ENCODE measurements at places on chromosomes 2 and 18.

GRCh38 chr2:161423421-161424393, 7.6 kb downstream of the TBR1 start:
- DNase-seq, result no peak

DNA sequence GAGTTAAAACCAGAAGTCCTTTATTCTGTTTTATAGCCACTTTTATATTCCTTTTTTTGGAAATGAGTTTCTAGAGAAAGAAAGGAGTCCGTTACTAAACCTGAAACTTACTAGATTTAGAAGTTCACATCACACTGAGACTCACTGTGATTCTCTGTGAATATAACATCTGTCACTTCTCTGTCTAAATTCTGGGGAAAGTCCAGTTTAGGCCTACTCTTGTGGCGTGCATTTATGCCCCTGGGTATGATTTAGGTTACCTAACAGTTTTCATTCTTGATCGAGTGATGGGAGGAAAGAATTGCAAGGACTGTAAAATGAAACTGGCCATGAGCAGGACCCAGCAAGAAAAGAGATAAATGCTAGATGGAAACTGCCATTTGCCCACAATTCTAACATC, 449.6 kb downstream of the SPAG16 start:
- DNase-seq, result no peak

DNA sequence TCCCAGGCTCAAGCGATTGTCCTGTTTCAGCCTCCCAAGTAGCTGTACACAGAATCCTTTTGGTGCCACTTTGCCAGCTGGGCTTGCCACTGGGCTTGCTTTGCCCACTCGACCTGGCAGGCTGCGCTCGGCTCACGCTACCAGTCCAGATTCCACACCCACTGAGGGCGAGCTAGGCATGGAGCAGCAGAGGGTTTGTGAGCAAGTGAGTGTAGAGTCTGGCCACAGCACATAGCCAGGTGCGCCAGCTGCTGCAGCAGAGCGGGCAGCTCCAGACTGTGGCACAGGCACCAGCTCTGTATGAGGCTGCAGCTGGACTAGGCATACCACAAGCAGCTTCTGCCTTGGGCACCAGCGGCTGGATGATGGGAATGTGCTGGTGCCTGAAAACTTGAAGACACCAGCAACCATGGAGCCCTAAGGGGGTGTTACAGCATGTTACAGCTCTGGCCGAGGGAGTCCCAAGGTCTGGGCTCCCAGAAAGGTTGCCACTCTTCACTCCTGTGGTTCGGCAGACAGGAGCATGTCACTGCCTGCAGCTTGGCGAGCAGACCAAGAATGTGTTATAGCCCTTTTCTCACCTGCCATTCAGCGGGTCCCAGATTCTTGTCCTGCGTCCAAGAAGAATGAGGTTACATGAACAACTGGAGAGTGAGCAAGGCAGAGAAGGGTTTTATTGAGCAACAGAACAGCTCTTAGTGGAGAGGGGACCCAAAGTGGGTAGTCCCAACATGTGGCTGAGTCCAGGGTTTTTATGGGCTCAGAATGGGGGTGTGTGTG, 12.9 kb downstream of the SMARCAL1 start:
- DNase-seq, result no peak

GRCh38 chr2:177078855-177079254, 133.7 kb upstream of the HNRNPA3 start:
- DNase-seq, result no peak

GRCh38 chr2:120495586-120495985, 149.7 kb downstream of the INHBB start:
- no peak for DNase-seq

DNA sequence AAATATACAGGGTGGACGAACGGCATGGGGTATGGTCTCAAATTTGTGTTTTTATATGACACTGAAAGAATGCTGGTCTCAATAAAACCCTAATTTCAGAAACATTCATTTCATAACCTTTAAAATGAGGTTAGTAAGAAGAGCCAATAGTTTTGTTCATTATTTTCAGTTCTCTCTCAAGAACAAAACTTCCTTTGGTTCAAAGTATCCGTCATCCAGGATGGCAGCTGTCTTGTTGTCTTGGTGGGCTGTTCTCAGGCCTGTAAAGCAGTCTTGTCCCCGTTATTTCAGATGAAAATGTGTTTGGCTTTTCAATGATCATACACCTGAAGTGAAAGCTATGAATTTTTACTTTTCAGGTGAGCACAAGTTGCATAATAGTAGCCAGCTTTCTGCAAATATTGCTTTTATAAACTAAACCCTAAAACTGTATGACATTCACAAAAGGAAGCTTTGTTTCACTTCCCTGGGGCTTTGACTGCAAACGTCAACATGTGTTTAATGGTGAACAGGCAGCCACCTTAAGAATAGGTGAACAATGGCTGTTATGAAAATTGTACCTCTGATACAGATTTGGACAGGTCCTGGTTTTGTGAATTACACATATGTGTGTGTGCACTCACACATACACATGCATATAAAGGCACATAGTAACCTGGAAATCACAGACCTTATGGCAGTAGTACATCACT, 2.6 kb downstream of the IL18RAP start:
- no peak for DNase-seq

- DNase-seq, result no peak
Observed at GRCh38 chr2:115880558-115880957, 1438.1 kb downstream of the DPP10 start.

DNA sequence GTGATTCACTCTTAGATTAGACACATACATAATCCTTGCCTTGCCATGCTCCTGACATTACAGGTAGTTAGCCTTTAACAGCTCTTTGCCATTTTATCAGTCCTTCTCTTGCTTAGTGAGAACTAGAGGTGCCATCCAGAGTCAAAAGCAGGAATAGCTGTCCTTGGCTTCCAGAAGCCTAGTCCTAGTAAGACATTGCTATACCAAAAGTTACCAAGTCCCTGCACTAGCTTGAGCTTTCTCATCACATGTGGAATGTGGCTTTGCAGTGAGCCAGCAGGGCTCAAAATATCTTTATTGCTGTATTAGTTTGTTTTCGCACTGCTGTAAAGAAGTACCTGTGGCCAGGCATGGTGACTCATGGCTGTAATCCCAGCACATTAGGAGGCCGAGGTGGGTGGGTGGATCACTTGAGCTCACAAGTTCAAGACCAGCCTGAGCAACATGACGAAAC, 104.7 kb upstream of the NOSTRIN start:
- no peak for DNase-seq

GRCh38 chr2:216217904-216218260, 108.7 kb downstream of the XRCC5 start:
- no peak for DNase-seq

- no peak for DNase-seq
Observed at GRCh38 chr18:27959101-27959500, 217.8 kb downstream of the CDH2 start.

DNA sequence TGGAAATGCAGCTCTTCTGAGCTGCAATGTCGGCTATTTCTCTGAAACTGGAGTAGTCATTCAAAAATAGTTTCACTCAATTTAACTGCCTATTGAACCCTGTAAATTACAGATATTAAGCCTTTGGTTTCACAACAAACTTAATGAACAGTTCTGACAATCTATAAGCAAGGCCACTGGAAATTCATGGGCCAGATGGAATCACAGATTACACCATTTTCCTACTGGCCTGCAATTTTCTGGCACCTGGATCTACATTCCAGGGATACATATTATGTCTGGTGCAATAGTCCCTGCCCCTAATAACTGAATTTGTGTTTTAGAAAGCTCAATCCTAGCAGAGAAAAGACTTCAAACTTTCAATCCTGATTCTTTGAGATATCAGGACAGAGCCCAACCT, 551.7 kb downstream of the RNF144A start:
- DNase-seq, result no peak

DNA sequence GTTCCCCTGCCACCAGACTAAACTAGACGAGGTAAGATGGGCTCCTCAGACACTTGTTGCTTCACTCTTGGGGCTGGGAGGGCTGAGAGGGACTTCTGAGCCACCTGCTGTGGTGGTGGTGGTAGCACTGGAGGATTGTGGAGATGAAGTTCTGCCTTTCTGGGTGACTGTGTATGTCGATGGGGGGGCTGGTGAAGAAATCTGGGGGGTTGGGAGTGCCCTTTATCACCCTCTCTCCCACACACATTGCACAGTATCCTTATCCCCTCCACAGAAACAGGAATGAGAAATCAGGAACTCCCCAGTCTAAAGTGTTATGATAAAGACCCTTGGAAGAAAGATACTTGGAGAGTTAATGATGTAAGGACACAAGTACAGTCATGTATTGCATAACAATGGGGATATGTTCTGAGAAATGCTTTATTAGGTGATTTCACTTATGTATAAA, 38.5 kb downstream of the HK2 start:
- no peak for DNase-seq

DNA sequence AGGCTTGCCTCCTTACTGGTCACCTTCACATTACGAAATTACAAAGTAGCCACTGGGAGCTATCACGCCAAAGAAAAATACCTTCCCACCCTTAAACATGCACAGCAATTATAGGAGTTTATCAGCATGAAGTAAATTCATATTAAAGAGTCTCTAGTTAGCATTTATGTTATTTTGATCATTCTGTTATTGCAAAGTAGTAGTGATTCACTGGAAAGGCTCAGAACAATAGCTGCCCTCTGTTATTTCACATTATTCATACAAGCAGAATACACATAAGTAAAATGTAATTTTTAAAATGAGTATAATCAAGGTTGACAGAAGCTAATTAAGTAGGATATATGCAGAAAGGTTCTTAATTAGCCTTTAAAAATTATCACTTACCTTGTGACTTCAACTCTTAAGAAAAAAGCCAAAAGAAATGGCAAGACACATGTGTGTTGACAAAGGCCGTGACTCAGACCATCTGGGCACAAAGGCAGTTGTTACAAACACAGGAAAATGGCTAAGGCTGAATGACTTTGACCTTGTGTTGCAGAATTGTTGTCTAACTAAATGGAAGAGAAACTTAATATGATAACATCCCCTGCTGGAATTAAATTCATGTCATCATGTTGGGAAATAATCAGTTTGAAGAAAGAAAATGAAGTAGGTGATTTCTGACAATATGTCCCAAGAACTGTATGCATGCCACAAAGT, 108.3 kb downstream of the ARL6IP6 start:
- DNase-seq, result no peak
